Urinary bladder (tissue), 4 donors: ENCODE measurements at places on chromosomes 7 and 10. TPM values are rescaled to one million over a fixed set of nuclear protein-coding genes. Genes with fewer than 3 reads are reported as not detected.

MET gene
- 24.3 TPM for total RNA-seq

OPN4 gene
- not detected for total RNA-seq

SBDS gene
- total RNA-seq = 60.0 TPM

TSPAN12 gene
- total RNA-seq = 29.4 TPM

- DNase-seq = no peak
Measured at GRCh38 chr7:73418113-73418703, 15.4 kb upstream of the FZD9 start.

DNA sequence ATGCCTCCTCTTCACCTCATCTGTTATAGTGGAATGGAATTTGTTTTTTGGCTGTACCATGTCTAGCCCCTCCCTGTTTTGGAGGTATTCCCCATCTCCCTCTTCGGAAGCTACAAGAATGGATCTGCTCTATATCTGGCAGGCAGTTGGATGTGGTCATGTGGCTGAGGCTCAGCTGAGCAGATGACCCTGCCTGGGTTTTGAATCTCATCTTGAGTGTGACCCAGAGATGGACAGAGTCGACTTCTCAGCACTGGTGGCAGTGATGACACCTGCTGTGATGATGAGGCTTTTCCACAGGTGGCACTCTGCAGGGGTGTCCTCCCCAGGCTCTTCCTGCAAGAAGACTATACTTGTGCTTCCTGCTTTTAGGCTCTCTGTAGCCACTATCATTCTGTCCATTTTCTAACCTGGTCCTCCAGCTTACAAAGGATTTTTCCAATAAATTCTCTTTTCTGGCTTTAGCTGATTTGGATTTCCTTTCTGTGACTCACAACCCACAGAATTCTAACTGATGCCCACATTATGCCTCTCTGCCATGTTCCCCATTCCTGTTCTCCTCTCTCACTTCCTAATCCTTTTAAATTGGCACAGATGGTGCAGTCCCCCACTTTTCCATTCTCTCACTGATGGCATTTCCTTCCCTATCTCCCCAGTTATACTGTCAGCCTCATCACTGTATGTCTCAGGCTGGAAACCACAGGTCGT lies 7.5 kb upstream of the ARHGAP22 start:
- DNase-seq = no peak

TRIM73 gene
- 3.8 TPM for total RNA-seq

EVX1 gene
- 1.1 TPM for total RNA-seq

GRCh38 chr10:4546500-4546899 lies 279.5 kb upstream of the AKR1E2 start:
- DNase-seq = no peak

WEE2 gene
- total RNA-seq = 0.42 TPM

DNA sequence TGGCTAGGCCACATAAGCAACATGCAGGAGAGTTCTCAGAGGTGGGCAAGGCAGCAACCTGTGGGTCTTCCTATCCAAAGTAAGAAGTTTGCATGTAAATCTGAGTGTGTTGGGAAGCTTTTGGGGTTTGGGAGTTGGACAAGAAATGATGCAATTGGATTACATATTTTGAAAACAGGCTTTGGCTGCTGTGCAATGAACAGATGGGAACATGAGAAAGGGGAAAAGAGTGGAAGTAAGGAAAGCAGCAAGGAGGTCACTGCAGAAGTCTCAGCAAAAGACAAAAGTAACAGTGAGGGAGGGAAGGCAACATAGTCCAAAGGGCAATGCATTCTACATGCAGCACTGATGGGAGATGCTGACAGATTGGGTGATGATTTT lies 61.1 kb upstream of the C10orf90 start:
- no peak for DNase-seq

DNA sequence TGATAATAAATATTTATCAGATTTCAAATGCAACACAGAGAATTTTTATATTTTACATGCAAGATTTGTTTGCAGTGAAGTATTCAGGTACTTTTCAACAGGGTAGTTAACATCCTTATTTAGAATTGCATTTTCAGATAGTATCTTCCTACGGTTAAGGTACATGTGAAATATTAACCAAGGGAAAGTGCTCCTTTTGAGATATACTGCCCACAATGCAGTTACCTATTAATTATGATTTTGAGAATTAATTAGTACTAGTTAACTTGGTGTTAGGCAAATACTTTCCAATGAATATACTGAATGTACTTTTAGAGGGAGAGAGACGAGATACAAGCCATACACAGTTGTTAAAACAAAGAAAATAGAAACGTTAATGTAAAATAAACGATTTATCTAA lies 206.2 kb upstream of the YAE1 start:
- no peak for DNase-seq

- no peak for DNase-seq
Measured at GRCh38 chr10:55628260-55628701, 732.8 kb downstream of the ZWINT start.

SH2B2 gene
- total RNA-seq = 1.8 TPM

DNA sequence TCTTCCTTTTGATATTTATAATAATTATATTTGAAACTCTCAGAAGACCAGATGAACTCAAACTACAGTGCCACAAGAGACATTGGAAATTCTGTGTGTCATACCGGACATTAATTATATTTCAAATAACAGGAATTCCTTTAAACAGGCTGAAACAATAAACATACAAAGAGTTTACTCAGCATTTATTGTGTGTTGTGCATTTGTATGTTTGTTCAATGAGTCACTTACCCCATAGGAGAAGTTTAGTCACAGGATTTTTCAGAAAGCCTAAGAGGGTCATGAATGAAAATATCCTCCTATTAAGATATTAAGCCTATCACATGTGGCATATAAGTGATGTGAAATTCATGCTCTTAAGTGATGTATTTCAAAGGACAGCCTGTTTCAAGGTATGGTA lies 566.8 kb downstream of the CNTNAP2 start:
- DNase-seq = no peak

DNA sequence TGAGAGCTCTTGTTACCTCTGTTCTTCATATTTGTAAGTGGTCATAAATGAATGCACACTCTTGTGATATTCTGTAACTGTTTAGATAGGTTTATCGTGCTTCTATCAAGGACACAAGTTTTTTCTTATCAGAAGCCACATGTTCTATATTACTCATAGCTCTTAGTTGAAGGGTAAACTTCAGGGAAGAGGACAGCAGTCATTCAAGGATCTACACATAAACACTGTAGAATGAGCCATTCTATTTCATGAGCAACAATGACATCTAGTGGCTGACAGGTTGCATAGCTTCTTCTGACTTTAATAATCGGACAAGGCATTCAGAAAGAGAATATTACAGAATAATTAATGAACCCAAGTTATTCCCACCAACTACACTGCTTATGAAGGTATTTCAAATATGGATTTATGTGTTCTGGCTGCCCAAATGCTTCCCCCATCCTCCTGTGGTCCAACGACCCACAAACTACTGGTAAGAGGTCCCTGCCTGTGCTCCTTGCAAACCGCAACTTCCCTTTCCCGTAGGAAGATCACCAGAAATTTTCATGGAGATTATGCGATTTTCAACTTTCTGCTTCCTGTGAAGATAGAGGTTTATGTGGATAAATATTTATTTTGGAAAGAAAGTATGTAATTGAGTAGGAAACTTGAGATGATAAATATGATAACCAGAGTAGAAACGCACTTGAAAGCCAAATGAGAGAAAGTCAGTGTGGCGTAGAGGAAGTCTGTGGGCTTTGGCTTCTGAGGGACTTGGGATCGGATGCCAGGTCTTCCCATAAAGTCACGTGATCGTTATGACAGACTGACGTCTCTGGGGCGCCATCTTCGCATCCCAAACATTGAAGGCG lies 16.8 kb upstream of the ABCB5 start:
- DNase-seq = no peak

SRGN gene
- 67.7 TPM for total RNA-seq

CCDC71L gene
- 10.6 TPM for total RNA-seq

GRCh38 chr10:128263891-128264688 lies 137.9 kb upstream of the MKI67 start:
- DNase-seq = peak; percentile 28

AKR1C1 gene
- 27.8 TPM for total RNA-seq

WNT8B gene
- 0.11 TPM for total RNA-seq

GRCh38 chr7:55432939-55433784 lies 68.0 kb downstream of the LANCL2 start:
- DNase-seq = no peak

GRCh38 chr7:79730971-79731370 lies 277.5 kb upstream of the MAGI2 start:
- no peak for DNase-seq
